ENCODE measurements at places on chromosomes 4 and X. TPM values are rescaled to one million over a fixed set of nuclear protein-coding genes. Genes with fewer than 3 reads are reported as not detected.

Gene MTTP
- not detected for total RNA-seq

Gene MAB21L2
- total RNA-seq = not detected

Gene TMSB15C
- total RNA-seq = 2.8 TPM

Gene S100G
- not detected for total RNA-seq

Gene PLRG1
- total RNA-seq = 111 TPM

Gene SPANXN3
- total RNA-seq = not detected

Gene IL1RAPL2
- total RNA-seq = not detected

Gene ZMAT1
- 0.81 TPM for total RNA-seq

Gene IQSEC2
- total RNA-seq = 2.6 TPM

Gene DKK2
- 0.13 TPM for total RNA-seq

Gene KLB
- 0.06 TPM for total RNA-seq

Gene MAGEC1
- total RNA-seq = not detected

Gene NCBP2L
- not detected for total RNA-seq

Gene UGT2B17
- not detected for total RNA-seq

Gene VSIG4
- total RNA-seq = not detected

Gene FAM241A
- 13.6 TPM for total RNA-seq

Gene PAK3
- total RNA-seq = 3.9 TPM

Gene RTL5
- 1.1 TPM for total RNA-seq

Gene USP51
- total RNA-seq = 0.49 TPM

Gene BTK
- not detected for total RNA-seq

Gene EREG
- total RNA-seq = under 0.01 TPM

Gene ADH7
- total RNA-seq = not detected

Gene GLOD5
- not detected for total RNA-seq

Gene TMEM31
- total RNA-seq = not detected

Gene NSG1
- 0.81 TPM for total RNA-seq

Gene PNMA6A
- total RNA-seq = 0.94 TPM

Gene TNMD
- total RNA-seq = under 0.01 TPM

Gene SAGE1
- total RNA-seq = not detected

Gene SLITRK4
- total RNA-seq = 2.9 TPM

Gene NLGN4X
- under 0.01 TPM for total RNA-seq

Gene ETDB
- not detected for total RNA-seq

Gene CPE
- total RNA-seq = 1.6 TPM

Gene KLF8
- total RNA-seq = 0.44 TPM

Gene CORIN
- 0.16 TPM for total RNA-seq

Gene FGG
- total RNA-seq = not detected

Gene SHOX
- not detected for total RNA-seq

Gene ANOS1
- total RNA-seq = 0.32 TPM

Gene MGARP
- total RNA-seq = 0.94 TPM

Gene SLC4A4
- total RNA-seq = under 0.01 TPM

Gene CDK16
- total RNA-seq = 38.7 TPM

Gene ATP8A1
- 26.3 TPM for total RNA-seq
